Fibroblast of gingiva (primary cell): ENCODE measurements at places on chromosomes 7 and 10.
A peak's percentile ranks its signal among the peaks of the same experiment; 100 is the strongest.

- DNase-seq = no peak
Measured at GRCh38 chr7:2102375-2102723, 130.4 kb downstream of the MAD1L1 start.

DNA sequence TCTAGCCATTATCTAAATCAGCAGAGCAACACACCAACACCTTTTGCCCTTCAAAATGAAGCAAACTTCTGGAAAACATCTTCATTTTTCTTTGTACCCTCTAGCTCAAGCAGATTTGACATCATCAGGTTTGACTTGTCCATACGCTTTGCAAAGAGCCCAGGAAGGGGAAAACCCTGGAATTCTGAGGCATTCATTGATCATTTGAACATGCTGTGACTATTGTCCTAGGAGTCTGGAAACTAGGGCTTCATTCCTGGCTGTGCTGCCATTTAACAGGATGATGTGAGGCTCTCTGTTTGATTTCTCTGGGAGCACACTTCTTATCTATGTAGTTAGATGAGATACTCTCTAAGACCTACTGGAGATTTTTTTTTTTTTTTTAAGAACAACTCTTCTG lies 23.5 kb downstream of the GATA3 start:
- no peak for DNase-seq

DNA sequence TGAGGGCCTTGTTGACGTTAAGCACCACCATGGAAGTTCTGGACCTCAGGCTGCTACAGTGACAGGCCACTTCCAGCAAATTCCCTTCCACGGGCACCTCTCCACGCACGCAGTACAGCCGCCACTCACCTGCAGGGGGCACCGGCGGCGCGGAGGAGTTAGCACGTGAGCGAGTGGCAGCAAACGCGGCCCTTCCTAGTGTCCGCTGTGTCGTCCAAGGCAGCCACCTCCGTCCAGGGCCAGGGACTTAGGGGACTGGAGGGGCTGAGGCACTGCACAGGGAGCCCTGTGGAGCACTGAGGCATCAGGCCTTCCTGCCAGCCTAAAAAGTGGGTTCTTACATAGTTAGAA lies 164.4 kb downstream of the SVIL start:
- no peak for DNase-seq

GRCh38 chr7:141785706-141786552 lies 4.1 kb upstream of the TAS2R5 start:
- DNase-seq = peak; percentile 47

DNA sequence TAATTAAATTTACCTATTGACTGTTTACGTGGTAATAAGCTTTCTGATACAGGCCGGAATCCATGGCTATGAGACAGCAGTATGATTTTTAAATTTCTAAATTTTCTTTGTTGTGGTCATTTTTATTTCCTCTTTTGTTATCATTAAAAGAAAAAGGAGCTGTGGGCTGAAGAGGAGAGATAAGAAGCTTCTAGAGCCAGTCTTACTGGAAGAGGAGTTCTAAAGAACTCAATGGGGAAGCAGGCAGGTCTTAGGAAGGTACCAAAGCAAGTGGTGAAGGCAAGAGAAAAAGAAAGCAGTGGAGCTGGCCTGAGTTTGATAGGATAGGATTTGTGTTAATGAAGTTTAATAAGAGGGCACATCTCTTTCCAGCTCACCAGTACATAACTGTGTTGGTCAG lies 1187.8 kb downstream of the CNTNAP2 start:
- DNase-seq = no peak

- no peak for DNase-seq
Measured at GRCh38 chr10:132879408-132880127, 62.8 kb downstream of the CFAP46 start.

GRCh38 chr10:5557040-5557721 lies 32.4 kb downstream of the CALML3 start:
- no peak for DNase-seq

- no peak for DNase-seq
Measured at GRCh38 chr7:69334701-69335100, 263.6 kb upstream of the AUTS2 start.

GRCh38 chr7:137937202-137937560 lies 64.7 kb downstream of the CREB3L2 start:
- DNase-seq = peak; percentile 78

GRCh38 chr7:50631639-50632038 lies 66.4 kb upstream of the DDC start:
- no peak for DNase-seq

GRCh38 chr7:116738378-116738777 lies 66.4 kb downstream of the MET start:
- no peak for DNase-seq
